Fibroblast of the aortic adventitia (primary cell): ENCODE measurements at places on chromosomes 13 and 19.

GRCh38 chr13:19910336-19911072 lies 47.1 kb upstream of the ZMYM5 start:
- peak; percentile 5 for DNase-seq

- DNase-seq: no peak
Observed at GRCh38 chr13:25213715-25214114, 41.6 kb upstream of the AMER2 start.

GRCh38 chr13:105278943-105279381 lies 1256.5 kb downstream of the EFNB2 start:
- DNase-seq: no peak

GRCh38 chr13:44165889-44166496 lies 207.6 kb upstream of the SERP2 start:
- DNase-seq: no peak

DNA sequence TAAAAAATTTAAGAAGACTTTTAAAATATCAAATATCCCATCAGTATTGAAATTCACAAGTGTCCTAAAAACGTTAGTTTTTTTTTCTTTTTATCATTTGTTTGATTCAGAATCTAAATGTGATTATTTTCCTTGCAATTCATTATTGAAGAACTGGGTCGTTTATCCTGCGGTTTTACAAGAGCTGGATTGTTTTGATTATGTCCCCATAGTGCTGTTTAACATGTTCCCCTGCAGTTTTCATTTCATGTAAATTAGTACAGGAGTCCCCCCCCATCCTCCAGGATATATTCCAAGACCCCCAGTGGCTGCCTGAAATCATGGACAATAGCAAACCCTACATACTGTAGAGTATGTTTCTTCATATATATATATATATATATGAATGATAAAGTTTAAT lies 105.7 kb downstream of the KCTD15 start:
- DNase-seq: no peak

DNA sequence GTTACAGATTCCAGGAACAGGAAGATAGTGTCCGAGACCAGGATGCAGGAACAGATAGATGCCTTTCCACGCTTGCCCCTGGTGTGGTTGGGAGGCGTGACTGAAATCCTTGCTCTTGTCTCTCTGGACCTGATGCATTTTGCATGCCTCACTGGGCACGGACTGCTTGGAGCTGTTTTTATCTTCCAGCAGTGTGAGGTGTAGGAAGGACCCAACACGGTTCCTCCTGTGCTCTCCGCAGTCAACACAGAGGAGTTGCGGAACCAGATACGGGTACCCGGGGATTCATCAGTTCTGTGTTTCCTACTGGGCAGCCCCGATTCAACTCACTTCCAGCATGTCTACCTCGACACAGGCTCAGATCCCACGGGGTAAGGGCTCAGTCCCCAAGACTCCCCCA lies 6.5 kb downstream of the DOT1L start:
- DNase-seq: no peak
